ENCODE measurements at places on chromosomes 4 and X. TPM values are rescaled to one million over a fixed set of nuclear protein-coding genes. Genes with fewer than 3 reads are reported as not detected.

APBB2 gene
- 0.81 TPM for total RNA-seq

HSPA4L gene
- 1.1 TPM for total RNA-seq

DNA sequence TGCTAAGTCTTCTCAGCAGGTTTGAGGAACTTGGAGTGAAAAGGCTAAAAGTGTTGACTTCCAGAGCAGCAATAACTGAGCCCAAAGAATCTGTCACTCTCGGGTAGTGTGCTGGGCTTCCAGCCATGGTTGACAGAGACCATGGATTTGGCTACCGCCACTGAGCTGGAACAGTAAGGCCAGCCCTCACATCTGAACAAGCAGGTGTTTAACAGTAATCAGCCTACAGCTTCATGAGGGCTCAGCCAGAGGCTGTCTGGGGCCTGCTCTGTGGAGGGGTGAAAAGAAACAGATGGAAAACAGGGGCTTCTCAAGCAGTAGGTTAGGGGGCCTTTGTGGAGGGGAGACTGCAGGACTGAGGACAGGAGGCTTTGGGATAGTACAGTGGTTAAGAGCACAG lies 14.9 kb downstream of the RASL11B start:
- no peak for DNase-seq

DNA sequence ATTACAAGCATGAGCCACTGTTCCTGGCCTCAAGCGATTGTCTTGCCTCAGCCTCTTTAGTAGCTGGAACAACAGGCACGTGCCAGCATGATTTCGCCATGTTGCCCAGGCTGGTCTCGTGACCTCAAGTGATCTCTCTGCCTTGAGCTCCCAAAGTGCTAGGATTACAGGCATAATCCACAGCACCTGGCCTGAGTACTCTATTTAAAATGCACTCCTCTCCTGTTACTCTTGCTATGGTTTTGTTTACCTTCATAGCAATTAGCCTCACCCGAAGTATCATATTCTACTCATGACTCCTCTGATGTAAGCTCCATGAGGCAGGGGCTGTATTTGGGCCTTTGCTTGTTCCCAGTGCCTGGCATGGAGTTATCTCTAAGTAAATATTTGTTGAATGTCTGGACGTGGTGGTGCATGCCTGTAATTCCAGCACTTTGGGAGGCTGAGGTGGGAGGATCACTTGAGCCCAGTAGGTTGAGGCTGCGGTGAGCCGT lies 92.5 kb upstream of the SLC34A2 start:
- DNase-seq: no peak

Measured in hematopoietic multipotent progenitor cell (in vitro differentiated cells).